Natural killer cell treated with Interleukin-12 subunit alpha and Interleukin-12 subunit beta and Interleukin-15 and Interleukin-18, amount 100 ng/mL, for 72 hours (primary cell): ENCODE measurements at places on chromosomes 11 and 22. TPM values are rescaled to one million over a fixed set of nuclear protein-coding genes. Genes with fewer than 3 reads are reported as not detected.

- no peaks in the 10 kb centered on the region for H3K4me1 ChIP-seq
- no peak overlapping the region for H3K27ac ChIP-seq
- DNase-seq: no peak
Measured at GRCh38 chr11:30911247-30911646, 325.1 kb upstream of the MPPED2 start.

RIMBP3B gene
- total RNA-seq: 0.14 TPM

MPEG1 gene
- 0.11 TPM for total RNA-seq

HEPN1 gene
- total RNA-seq: not detected

NRGN gene
- 0.57 TPM for total RNA-seq

DNA sequence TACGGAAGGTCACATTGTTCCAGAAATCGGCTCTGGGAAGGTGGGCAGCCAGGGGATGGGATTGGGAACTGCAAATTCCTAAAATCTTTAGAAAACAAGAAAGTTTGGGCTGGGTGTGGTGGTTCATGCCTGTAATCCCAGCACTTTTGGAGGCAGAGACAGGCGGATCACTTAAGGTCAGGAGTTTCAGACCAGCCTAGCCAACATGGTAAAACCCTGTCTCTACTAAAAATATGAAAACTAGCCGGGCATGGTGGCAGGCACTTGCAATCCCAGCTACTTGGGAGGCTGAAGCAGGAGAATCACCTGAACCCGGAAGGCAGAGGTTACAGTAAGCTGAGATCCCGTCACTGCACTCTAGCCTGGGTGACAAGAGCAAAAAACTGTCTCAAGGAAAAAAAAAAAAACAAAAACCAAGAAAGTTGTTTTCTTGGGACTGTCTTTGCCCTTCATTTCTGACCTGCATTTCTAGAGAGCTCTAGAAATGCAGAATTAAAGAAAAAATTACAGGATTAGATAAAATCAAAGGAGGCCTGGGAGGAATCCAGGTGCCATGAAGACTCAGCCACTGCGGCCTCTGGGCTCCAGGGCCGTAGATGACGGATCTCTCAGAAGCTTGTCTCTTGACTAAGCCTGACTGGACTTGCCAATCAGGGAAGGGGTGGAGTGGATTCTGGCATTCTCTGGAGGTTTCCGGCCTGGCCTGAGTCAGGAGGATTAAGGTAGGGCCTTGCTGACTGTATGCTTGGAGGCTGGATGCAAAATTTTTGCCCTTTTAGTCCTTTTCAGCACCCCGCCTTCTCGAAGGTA, 5.3 kb upstream of the MALAT1 start:
- H3K4me1 ChIP-seq: peaks cover 19% of the 10 kb centered on the region
- no peaks in the 10 kb centered on the region for H3K36me3 ChIP-seq
- H3K4me3 ChIP-seq: peak overlapping the region; percentile 59
- no peaks in the 10 kb centered on the region for H3K27me3 ChIP-seq
- H3K27ac ChIP-seq: peak overlapping the region; percentile 68
- DNase-seq: no peak

- H3K27ac ChIP-seq: peak overlapping the region; percentile 73
- peak overlapping the region; percentile 13 for H3K4me3 ChIP-seq
- H3K4me1 ChIP-seq: peaks cover 24% of the 10 kb centered on the region
- no peaks in the 10 kb centered on the region for H3K27me3 ChIP-seq
Measured at GRCh38 chr22:25406510-25407210, 157.8 kb upstream of the GRK3 start.

RPS6KA4 gene
- 20.7 TPM for total RNA-seq

DNA sequence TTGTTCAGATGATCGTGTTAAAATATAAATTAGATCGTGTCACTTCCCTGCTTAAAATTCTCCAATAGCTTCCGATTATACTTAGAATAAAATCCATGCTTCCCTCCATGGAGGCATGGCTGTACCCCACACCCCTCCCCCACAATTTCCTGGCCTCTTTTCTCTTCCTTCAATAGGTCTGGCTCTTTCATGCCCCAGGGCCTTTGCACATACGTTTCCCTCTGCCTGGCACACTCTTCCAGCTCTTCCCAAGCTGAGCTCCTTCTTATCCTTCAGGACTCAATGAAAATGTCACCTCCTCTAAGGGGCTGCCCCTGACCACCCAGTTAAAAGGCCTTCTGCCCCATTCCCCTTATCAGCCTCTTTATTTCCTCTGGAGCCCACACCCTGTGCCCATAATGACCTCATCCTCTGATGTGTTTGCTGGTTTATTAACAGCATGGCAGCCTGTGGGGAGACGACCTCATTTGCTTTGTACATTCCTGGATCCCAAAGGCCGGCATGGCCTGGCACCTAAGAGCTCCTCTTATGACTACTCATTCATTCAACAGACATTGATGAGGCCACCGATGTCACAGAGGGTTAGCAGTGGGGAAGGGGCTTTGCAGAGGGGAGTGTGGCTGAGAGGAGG, 9.0 kb upstream of the FLRT1 start:
- H3K36me3 ChIP-seq: no peaks in the 10 kb centered on the region
- H3K27ac ChIP-seq: no peak overlapping the region
- DNase-seq: no peak
- no peak overlapping the region for H3K4me3 ChIP-seq
- no peaks in the 10 kb centered on the region for H3K4me1 ChIP-seq
- H3K27me3 ChIP-seq: peaks cover 6% of the 10 kb centered on the region

MS4A2 gene
- 1.6 TPM for total RNA-seq

ACTN3 gene
- 0.12 TPM for total RNA-seq

GRCh38 chr11:36586543-36586942, 7.8 kb upstream of the IFTAP start:
- H3K36me3 ChIP-seq: no peaks in the 10 kb centered on the region
- H3K4me3 ChIP-seq: no peak overlapping the region
- peaks cover 25% of the 10 kb centered on the region for H3K27me3 ChIP-seq
- H3K27ac ChIP-seq: no peak overlapping the region

DNA sequence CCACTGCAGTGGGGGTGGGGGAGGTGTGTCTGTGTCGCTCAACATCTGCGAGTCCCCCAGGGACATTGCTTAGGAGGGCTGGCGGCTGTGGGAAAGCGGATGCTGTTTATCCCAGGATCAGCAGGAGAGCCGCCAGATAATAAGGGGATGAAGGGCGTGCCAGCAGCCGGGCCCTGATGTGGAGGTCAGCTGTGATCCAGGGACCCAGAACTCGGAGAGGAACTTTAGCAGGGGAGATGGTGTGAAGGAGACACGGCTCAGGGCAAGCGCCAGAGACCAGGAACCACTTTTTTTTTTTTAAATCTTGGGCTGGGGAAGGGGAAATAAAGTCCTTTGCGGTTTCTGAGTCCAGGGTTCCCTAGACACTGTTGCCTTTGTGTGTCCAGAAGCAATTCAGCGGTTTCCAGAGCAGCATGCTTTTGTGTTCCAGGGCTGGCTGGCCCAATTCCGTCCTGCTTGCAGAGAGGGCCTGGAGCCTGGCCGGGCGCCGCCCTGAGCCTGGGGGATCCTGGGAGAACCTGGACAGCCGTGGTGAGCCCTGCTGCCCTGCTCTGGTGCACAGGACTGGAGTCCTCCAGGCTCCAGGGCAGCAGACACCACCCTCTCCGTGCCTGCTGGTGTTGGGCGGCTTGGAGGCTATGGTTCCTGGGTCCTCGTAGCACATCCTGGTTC, at the start of gene GRAMD4:
Gene GRAMD4 (plus strand): TSS at position 557 of the 672 bp plus-strand sequence. CDS start 6,414 bp downstream, outside the sequence.
- no peak within 1 kb of the TSS for H3K4me3 ChIP-seq
- H3K36me3 ChIP-seq: no peaks in the 10 kb centered on the region
- H3K4me1 ChIP-seq: no peaks in the 10 kb centered on the region
- DNase-seq: no peak
- no peaks in the 10 kb centered on the region for H3K27me3 ChIP-seq
- H3K27ac ChIP-seq: no peak within 1 kb of the TSS

SERPING1 gene
- total RNA-seq: not detected

DEFB131B gene
- total RNA-seq: not detected

FOLR2 gene
- not detected for total RNA-seq

- peaks cover 16% of the 10 kb centered on the region for H3K4me1 ChIP-seq
- no peak overlapping the region for H3K27ac ChIP-seq
- no peak overlapping the region for H3K4me3 ChIP-seq
- H3K36me3 ChIP-seq: no peaks in the 10 kb centered on the region
- H3K27me3 ChIP-seq: no peaks in the 10 kb centered on the region
Measured at GRCh38 chr22:30665266-30665665, 2.4 kb downstream of the DUSP18 start.

LYVE1 gene
- total RNA-seq: not detected

DNA sequence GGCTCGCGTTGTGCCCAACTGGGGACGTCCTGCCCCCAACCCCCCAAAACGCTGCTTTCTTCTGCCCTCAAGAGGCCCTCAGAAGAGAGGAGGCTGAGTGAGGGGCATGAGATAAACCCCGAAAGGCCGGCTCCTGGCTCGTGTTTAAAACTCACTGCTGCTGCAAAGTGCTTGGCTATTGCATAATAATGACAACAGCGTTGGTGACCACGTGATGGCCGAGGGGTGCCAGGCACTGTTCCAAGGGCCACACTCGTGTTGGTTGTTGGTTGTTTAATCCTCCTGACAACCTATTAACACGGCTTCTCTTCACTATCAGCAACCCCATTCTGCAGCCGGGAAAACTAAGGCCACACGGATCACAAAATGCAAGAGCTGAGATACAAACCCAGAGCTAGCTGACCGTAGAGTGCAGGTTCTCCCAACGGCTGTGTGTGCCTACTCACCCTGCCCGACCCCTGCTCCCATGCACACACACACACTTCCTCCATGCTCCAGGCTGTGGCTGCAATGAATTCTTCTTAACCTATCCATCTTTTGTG, 51.0 kb downstream of the ANO1 start:
- DNase-seq: no peak
- H3K4me3 ChIP-seq: no peak overlapping the region
- H3K27me3 ChIP-seq: no peaks in the 10 kb centered on the region
- no peak overlapping the region for H3K27ac ChIP-seq
- no peaks in the 10 kb centered on the region for H3K4me1 ChIP-seq
- H3K36me3 ChIP-seq: no peaks in the 10 kb centered on the region

ACR gene
- total RNA-seq: not detected

DNA sequence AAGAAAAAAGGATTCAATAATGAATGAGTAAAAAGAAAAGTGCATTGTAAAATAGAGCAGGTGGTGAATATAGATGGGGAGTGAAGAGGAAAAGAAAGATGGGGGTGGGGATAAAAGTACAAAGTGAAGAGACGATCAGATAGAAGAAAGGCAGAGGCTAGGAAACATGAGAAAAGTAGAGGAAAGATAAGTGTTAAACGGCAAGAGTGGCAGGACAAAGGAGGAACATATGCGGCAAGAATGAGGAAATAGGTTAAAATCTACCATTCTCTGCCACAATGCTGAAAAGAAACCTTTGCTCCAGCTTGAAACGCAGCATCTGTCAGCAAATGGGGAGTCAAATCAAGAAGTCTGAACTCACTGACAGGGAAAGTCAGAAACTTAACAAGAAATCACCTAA, 6.8 kb downstream of the FUT4 start:
- peaks cover 27% of the 10 kb centered on the region for H3K4me1 ChIP-seq
- no peak overlapping the region for H3K27ac ChIP-seq
- DNase-seq: no peak
- H3K36me3 ChIP-seq: no peaks in the 10 kb centered on the region
- H3K4me3 ChIP-seq: no peak overlapping the region

GRCh38 chr22:47678048-47678447, 915.6 kb downstream of the TBC1D22A start:
- no peaks in the 10 kb centered on the region for H3K36me3 ChIP-seq
- peaks cover 11% of the 10 kb centered on the region for H3K27me3 ChIP-seq
- H3K27ac ChIP-seq: no peak overlapping the region

SPDYC gene
- not detected for total RNA-seq

DNA sequence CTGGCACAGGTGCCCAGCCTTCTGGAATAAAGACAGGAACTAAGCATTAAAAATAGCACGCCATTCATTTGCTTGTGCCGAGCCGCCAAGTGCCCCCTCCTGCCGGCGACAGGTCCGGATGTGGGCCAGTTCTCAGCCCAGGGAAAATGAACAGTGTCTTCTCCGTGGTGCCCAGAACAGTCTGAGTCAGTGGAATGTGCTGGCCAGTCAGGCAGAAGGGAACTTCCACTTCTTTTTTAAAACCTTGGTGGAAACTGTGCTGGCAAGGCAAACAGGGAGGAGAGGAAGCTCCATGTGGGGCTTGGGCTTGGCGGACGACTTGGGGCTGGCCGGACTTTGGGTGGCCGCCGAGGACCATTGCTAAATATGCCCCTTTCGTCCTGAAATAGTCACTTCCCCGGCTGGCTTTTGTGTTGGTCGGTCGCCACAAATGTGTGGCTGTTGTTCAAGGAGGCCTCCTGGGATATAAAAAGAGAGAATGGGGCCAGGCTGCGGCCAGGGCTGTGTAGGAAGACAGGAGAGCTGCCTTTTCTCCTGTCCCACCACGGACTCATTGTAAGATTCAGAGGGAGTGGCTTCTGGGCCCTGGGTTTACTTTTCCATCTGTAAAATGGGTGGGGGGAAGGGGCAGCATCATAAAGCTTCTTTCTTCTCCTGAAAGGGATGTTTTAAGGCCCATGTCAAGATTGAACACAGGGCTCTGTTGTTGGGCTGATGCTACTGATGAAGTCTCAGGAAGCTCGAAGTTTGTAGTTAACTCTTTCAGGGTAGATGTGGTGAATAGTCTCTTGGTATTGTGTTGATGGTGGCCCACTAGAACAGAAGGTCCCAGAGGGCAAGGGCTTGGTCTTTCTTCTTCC, 101.0 kb downstream of the PTPRJ start:
- H3K36me3 ChIP-seq: peaks cover 6% of the 10 kb centered on the region
- DNase-seq: no peak
- peak overlapping the region; percentile 67 for H3K4me3 ChIP-seq
- peak overlapping the region; percentile 69 for H3K27ac ChIP-seq
- H3K4me1 ChIP-seq: peaks cover 54% of the 10 kb centered on the region

GRCh38 chr22:43534916-43535315, 123.1 kb downstream of the MPPED1 start:
- no peak for DNase-seq
- H3K27me3 ChIP-seq: no peaks in the 10 kb centered on the region
- H3K27ac ChIP-seq: no peak overlapping the region
- H3K4me1 ChIP-seq: no peaks in the 10 kb centered on the region

DNA sequence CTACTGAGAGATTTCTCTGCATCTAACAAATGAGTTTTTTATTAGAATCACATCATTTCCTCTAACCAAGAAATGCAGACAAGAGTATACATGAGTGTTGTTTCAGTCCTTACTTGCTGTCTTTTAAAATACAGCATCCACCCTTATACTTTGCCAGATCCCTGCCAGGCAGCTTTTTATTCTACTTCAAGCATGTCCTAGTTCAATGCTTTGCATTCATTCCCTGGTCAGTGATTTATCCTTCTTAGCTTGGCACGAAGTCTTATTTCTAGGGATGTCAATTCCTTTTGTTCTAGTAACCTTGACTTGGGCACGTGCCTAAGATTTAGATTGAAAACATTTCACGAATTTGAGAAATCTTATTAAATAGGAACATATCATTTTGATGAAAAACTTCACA, 307.2 kb upstream of the MPPED2 start:
- H3K36me3 ChIP-seq: no peaks in the 10 kb centered on the region
- no peaks in the 10 kb centered on the region for H3K27me3 ChIP-seq
- H3K27ac ChIP-seq: no peak overlapping the region
- no peak overlapping the region for H3K4me3 ChIP-seq
- no peaks in the 10 kb centered on the region for H3K4me1 ChIP-seq
- DNase-seq: no peak

- peaks cover 10% of the 10 kb centered on the region for H3K36me3 ChIP-seq
- H3K4me1 ChIP-seq: no peaks in the 10 kb centered on the region
- peaks cover 31% of the 10 kb centered on the region for H3K27me3 ChIP-seq
- no peak overlapping the region for H3K27ac ChIP-seq
- no peak for DNase-seq
Measured at GRCh38 chr11:12949453-12949852, 59.7 kb upstream of the RASSF10 start.

- no peaks in the 10 kb centered on the region for H3K4me1 ChIP-seq
- no peak for DNase-seq
- no peak overlapping the region for H3K27ac ChIP-seq
- no peaks in the 10 kb centered on the region for H3K36me3 ChIP-seq
- no peak overlapping the region for H3K4me3 ChIP-seq
Measured at GRCh38 chr11:128946648-128947047, 4.0 kb upstream of the TP53AIP1 start.
